Stimulated activated CD4-positive, alpha-beta T cell treated with anti-CD3 and anti-CD28 coated beads, TNF-alpha, amount 100 ng/mL, for 1 hour (primary cell): ENCODE measurements at places on chromosomes 13 and 19.

- DNase-seq, result no peak
Observed at GRCh38 chr19:7687177-7687576, 6.5 kb downstream of the TRAPPC5 start.

DNA sequence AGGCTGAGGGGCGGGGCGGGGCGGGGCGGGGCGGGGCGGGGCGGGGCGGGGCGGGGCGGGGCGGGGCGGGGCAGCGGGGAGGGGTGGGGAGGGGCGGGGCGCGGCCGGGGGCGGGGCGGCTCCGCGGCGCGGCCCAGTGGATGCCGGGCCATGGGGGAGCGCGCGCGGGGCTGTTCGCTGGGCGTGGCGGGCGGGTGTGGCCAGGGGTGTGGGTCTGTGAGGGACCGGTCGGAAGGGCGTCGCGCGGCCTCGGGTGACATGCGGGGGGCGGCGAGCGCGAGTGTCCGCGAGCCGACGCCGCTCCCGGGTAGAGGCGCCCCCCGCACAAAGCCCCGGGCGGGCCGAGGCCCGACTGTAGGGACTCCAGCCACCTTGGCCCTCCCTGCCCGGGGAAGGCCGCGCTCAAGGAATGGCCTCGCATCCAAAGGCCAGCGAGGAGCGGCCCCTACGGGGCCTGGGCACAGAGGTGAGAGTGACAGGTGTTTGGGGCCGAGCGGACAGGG lies at the start of gene ZFP28:
Gene ZFP28 (plus strand): TSS at position 188 of the 503 bp plus-strand sequence. CDS start 71 bp downstream, at position 259.
- no peak for DNase-seq

DNA sequence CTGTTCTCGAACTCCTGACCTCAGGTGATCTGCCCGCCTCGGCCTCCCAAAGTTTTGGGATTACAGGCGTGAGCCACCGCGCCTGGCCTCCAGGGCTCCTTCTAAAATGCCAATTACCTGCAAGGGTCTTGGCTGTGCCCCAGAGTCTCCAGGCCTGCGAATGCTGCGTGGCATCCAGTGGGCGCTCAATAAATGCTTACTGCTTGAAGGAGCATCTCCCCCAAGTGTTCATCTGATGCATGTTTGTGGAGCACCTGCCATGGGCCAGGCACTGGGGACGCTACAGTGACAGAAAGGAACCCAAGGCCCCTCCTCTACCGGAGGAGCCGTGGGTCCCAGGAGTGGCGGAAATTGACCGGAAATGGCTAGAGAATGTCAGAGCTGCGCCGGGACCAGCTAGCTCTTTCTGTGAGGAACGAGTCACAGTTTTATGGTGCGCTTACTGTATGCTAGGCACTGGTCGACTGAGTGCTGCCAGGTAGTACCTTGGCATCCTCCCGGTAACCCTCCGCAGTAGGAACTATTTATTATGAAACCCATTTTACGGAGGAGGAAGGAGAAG lies 14.2 kb downstream of the ANKRD24 start:
- no peak for DNase-seq

GRCh38 chr19:33815380-33816340 lies 19.0 kb downstream of the KCTD15 start:
- DNase-seq, result no peak

GRCh38 chr13:53207556-53207955 lies 178.9 kb downstream of the OLFM4 start:
- DNase-seq, result no peak

- no peak for DNase-seq
Observed at GRCh38 chr19:51664131-51664530, 17.5 kb upstream of the SIGLEC14 start.

DNA sequence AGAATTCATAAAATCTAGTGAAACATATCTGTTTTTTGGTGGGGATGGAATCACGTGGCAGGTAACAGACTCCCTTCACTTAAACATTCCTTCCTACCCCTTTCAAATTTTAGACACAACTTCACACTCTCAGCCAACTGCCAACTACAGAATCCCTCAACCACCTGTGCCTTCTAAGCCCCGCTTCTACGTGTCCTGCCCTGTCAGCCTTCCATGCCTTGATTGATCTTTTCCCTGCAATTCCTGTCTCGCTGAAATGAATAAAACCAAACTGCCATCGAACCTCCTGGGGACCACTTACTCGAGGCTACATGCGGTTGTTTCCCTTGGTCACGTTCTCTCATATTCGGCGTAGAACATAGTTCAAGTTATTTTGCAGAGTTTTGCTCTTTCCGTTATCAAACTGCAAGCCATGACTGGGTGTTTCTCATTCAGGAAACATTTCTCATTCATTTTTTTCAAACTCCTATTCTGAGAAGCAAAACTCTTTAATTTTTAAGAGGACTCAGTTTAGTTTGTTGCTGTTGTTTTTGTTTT lies 1.1 kb downstream of the ZNF625 start:
- DNase-seq, result no peak

- DNase-seq, result no peak
Observed at GRCh38 chr19:37304884-37305255, 66.0 kb upstream of the ZNF527 start.

- DNase-seq, result no peak
Observed at GRCh38 chr19:38019396-38019724, 112.4 kb downstream of the SIPA1L3 start.

GRCh38 chr19:36527873-36528193 lies 238 bp downstream of the ZNF260 start:
- no peak for DNase-seq

DNA sequence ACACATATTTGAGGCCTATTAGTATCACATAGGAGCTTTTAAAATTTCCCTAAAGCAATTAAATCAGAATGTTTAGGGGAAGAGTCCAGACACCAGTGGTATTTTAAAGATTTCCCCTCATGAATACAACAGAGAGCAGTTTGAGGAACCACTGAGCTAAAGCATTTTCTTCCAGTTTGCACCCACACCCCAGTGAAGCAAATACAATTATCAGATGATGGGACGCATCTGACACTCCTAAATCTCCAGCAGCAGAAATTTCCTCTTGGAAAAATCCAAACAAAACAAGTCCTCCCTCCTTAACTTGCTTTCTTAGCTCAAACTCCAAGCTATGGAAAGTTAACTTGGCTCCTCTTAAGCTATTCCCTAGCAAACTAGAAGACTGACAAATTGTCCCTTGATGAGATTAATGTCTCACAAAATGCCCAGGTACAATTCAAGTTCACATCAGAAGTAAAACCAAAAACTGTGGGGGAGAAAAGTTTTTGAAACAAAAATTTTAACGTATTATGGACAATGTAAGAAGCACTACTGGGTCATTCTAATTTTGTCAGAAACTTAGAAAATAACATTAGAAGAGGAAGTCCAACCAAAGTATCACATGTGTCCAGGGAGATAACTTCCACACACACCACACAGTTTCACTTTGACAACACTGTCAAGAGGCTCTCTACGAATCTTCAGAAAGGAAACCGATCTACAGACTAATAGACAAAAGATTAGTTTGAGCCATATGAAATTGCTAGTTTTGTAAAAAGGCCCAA lies 74.1 kb downstream of the ABCC4 start:
- DNase-seq, result no peak

- DNase-seq, result no peak
Observed at GRCh38 chr13:66984241-66984640, 245.9 kb downstream of the PCDH9 start.

DNA sequence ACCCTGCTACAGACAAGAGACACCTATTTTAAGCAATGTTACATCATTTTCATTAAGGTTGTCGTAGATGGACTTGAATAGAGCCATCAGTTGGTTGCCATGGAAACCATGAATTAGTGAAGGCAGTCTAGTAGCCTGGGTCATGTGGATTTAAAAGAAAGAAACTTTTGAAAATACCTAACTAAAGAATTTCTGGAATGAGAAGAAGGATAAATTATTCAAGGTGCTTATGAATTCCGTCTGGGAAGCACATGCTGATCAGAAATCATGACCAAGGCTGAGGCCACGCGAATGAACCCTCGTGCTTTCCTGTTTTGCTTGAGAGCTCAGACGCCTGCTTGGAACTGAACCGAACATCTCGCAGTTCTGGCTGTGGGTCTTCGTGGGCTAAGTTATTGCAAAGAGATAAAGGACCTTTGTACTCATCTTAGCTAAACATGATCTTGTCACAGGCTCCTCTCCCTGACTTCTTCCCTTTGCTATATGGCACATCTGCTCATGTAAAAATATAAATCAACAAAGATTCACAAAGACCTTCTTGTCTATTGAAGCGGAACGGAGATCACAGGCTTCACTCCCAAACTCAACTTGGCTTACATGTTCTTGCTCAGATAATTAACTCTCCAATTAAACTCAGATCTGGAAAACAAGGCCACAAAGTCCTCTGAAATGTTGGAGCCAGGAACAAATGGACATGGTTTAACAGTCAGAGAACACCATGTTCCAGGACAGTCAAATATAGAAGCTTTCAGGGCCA lies 140.2 kb downstream of the NUFIP1 start:
- DNase-seq, result no peak

DNA sequence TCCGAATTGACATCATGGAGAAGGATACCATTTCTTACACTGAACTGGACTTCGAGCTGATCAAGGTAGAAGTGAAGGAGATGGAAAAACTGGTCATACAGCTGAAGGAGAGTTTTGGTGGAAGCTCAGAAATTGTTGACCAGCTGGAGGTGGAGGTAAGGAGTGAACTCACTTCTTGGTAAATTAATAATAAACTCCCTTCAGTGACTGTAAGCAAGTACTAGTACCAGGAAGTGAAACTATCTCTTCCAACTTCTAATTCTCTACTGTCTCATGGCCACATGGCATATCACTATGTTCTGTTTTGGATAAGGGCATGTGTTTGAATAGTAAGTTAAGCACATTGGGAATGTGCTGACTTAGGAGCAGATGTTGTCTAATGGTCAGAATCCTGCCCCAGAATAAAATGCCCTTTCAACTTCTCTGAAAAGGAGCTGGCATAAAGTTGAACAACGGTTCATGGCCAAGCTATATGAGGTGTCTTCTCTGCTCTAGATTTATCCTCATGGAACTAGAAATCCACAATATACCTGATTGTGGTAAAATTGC lies 13.4 kb downstream of the OLFM4 start:
- no peak for DNase-seq

DNA sequence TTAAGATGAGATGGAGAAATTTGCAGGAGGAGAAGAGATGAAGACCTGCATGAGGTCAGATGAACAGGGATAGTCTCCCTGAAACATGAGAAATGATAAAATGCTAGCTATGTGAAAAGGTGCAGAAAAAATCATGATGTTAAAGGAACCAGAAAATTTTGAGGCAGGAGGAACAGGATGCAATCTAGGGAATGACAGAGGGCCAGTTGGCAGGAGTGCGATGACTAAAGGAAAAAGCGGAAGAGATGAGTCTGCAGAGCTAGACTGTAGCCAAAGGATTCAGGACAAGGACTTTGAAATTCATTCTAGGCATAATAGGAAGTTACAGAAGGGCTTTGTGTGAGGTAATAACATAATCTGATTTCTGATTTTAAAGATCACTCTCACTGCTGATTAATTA lies 77.9 kb downstream of the TRPC4 start:
- no peak for DNase-seq

- DNase-seq, result no peak
Observed at GRCh38 chr19:496112-496665, at the start of gene MADCAM1. MADCAM1 (plus strand) TSS chr19:496486; CDS start chr19:496500, 14 bp downstream.

GRCh38 chr13:98846521-98846920 lies 94.0 kb upstream of the SLC15A1 start:
- no peak for DNase-seq

DNA sequence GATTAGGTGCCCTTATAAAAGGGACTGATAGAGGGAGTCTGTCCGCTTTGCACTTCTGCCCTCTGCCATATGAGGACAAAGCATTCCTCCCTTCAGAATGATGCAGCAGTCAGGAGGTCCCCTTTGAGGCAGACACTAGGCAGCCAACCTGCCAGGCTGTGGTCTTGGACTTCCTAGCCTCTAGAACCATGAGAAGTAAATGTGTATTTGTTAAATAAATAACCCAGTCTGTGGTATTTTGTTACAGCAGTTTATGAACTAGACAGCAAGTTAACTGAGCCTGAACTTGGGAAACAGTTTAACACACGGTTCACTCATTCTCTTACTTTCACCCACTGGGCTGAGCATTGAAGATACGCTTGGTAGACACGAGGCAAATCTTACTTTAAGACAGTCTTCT lies 313.2 kb downstream of the UQCRFS1 start:
- DNase-seq, result no peak

DNA sequence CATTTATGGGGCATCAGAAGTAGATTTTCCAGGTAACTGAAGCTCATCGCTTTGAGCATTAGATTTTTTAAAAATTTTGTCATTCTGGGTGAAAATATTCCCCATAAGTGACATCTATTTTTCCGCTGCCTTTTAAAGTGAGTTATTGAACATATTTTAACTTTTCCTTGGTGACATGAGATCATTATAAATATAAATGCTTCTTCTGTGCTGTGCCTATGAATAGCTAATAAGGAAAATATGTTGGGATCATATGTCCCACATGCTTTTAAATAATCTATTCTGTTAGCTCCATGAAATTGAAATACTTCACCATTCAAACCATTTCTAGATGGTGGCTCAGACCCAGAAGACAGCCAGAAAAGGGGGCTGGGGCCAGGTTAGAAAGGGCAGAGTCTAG lies 14.1 kb downstream of the ATP7B start:
- no peak for DNase-seq

DNA sequence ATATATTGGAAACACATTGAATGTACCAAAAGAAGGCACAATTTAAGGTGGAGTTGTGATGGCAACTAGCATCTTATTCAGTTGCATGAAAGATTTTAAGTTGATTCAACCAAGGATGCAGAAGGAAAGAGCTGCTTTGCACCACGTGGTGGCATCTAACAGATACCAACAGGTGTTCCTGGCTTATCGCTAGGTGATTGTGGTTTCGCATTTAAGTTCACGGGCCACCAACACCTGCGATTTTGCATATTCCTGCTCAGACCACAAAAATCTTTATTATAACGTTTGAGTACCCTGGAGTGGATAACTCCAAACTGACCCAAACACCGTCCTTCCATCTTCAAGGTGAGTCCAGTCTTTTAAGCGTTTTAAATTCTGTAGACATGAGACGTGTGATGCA lies 45.3 kb downstream of the RGCC start:
- no peak for DNase-seq

GRCh38 chr13:31276421-31276820 lies 76.6 kb downstream of the B3GLCT start:
- DNase-seq, result no peak

- no peak for DNase-seq
Observed at GRCh38 chr19:13959141-13959961, 7.0 kb downstream of the DCAF15 start.

GRCh38 chr19:48122421-48122820 lies 11.8 kb upstream of the PLA2G4C start:
- DNase-seq, result no peak

- DNase-seq, result no peak
Observed at GRCh38 chr13:40197049-40197448, 469.4 kb downstream of the FOXO1 start.
